Osteoblast (primary cell): ENCODE measurements at places on chromosomes 16 and 17. TPM values are rescaled to one million over a fixed set of nuclear protein-coding genes. Genes with fewer than 3 reads are reported as not detected.
A peak's percentile ranks its signal among the peaks of the same experiment; 100 is the strongest.

DNA sequence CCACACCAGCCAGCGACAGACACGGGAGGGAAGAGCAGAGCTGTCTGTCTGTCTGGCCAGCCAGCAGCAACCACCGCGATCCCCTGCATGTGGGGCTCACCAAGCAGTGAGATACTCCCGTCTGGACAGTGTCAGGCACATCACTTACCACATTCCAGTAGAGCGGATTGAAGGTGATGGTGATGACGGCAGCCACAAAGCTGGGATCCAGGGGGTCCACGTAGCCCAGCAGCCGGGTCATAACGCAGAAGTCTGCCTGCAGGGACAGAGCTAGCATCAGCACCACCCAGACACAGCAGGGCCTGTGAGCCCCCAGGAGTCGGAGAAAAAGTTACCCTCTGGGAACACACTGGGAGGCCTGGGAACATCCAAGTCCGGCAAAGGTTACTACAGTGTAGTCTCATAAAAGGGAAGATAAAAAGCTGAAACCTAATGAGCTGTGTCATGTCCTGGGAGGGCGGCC, 14.7 kb downstream of the PEMT start:
- H3K4me1 ChIP-seq: peaks cover 13% of the 10 kb centered on the region
- no peaks in the 10 kb centered on the region for H3K27me3 ChIP-seq

DNA sequence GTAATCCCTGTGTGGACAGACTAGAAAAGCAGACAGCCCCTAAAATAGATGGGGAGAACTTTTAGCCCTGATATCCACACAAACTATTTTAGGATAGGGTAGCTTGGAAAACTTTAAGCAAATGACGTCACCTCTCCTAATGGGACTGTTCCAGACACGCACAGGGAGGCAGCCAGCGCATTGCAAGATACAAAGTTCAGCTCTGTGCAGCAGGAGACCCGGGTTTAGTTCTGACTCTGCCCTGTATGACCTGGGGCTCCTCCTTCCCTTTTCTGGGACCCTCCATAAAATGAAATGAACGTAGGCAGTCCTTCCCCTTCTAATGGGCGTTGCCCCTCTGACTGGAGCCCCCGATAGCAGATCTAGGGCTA, 6.3 kb downstream of the ZNF689 start:
- no peak overlapping the region for H3K4me3 ChIP-seq
- H3K36me3 ChIP-seq: peaks cover 24% of the 10 kb centered on the region
- H3K4me1 ChIP-seq: peaks cover under 1% of the 10 kb centered on the region
- H3K27ac ChIP-seq: no peak overlapping the region

GRCh38 chr16:10339777-10340732, 45.8 kb upstream of the ATF7IP2 start:
- H3K27me3 ChIP-seq: no peaks in the 10 kb centered on the region
- no peak for DNase-seq
- H3K4me3 ChIP-seq: no peak overlapping the region
- H3K27ac ChIP-seq: no peak overlapping the region
- H3K4me1 ChIP-seq: peaks cover 10% of the 10 kb centered on the region
- H3K36me3 ChIP-seq: no peaks in the 10 kb centered on the region

DNA sequence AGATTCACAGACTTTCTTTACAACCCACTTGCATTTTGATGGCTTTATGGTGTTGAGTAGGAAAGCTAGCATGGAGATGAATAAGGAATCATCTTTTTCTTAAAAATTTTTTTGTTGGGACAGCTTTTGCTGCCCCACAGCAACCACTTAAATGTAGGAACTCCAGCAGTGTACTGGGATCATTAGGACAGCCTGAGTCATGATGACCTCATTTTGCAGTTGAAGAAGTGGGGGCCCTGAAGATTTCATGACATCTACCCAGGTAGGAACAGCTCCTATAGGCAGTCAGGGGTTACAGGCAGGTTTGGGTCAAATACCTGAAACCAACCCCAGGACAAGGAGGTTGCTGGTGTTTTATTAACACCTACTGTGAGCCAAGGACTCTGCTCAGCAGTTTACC, 2.1 kb downstream of the METTL22 start:
- H3K27me3 ChIP-seq: no peaks in the 10 kb centered on the region
- no peak overlapping the region for H3K4me3 ChIP-seq
- H3K27ac ChIP-seq: peak overlapping the region; percentile 53

- no peak overlapping the region for H3K27ac ChIP-seq
- H3K4me1 ChIP-seq: peaks cover 6% of the 10 kb centered on the region
- no peak for DNase-seq
- H3K27me3 ChIP-seq: no peaks in the 10 kb centered on the region
- peaks cover 70% of the 10 kb centered on the region for H3K36me3 ChIP-seq
These were observed 8.6 kb downstream of the ZNHIT3 start for GRCh38 chr17:36495076-36495578.

GRCh38 chr17:13024526-13025257, 6.9 kb upstream of the ELAC2 start:
- H3K4me1 ChIP-seq: no peaks in the 10 kb centered on the region
- H3K27ac ChIP-seq: no peak overlapping the region
- peak overlapping the region; percentile 24 for H3K4me3 ChIP-seq
- H3K36me3 ChIP-seq: no peaks in the 10 kb centered on the region
- H3K27me3 ChIP-seq: no peaks in the 10 kb centered on the region

DNA sequence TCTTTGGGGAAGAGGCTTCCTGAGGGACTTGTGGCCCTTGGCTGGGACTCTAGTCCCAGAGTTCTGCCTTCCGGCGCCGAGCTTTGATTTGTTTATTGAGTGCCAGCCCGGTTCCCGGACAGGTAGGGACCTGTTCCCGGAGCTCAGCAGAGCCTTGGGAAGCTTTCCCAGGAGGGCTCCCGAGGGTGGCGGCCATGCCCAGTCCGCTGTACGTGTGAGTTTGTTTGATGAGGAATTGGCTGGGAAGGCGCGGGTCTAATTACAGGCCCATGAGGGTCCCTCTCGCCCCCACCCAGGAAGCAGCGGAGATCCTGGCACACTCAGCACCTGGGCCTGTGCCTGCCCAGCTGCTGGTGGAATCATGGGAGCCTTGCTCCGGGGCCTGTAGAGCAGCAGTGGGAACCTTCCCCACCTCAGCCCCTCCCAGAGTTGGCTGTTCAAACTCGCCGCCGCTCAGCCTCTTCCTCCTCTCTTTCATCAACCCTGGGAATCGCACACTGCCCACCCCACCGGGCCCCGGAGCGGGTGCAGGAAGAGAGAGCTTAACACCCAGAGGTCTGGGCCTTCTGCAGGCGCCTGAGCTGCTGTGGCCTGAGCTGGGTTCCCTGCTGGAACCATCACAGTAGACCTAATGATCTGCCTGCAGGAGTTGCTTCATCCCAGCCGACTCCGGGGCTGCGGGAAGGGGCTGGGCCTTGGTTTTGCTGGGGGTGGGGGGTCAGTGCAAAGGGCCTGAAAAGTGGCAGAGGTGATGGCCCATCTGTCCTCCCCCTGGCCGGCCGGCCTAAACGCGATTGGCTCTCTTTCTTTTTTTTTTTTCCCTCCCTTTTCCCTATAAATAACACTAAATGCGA, 313.7 kb downstream of the SEC14L1 start:
- H3K36me3 ChIP-seq: peaks cover 5% of the 10 kb centered on the region
- no peaks in the 10 kb centered on the region for H3K27me3 ChIP-seq
- DNase-seq: peak; percentile 62
- peaks cover 60% of the 10 kb centered on the region for H3K4me1 ChIP-seq
- peak overlapping the region; percentile 92 for H3K27ac ChIP-seq

DNA sequence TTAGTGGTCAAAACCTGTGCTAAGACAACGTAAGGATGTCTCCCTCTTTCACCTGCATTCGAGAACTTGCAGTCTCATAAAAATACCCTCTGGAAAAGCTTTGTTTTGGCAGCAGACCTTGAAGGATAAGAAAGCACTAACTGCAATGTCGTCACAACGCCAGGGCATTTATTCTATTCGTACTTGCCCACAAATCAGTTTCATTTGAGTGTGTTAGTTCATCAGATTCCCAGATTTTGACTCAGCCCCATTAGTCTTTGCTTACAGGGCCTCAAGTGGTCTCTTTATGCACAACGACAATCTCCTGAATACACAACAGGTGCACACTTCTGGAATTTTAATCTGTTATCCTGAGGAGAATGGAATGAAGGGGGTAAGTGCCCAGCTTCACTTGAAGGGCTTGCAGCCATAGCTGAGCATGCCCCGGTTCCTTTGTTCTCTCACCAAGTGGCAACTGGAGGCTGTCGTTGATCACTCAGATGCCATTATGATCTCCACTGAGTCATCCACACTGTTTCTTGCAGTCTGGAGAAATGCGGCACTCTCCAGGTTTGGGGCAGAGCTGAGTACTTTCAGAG, 58.8 kb downstream of the CLEC19A start:
- H3K27ac ChIP-seq: no peak overlapping the region
- H3K4me1 ChIP-seq: no peaks in the 10 kb centered on the region
- no peak overlapping the region for H3K4me3 ChIP-seq
- DNase-seq: no peak
- no peaks in the 10 kb centered on the region for H3K36me3 ChIP-seq

GRCh38 chr17:74807925-74808324, 31.8 kb upstream of the NAT9 start:
- no peak for DNase-seq
- H3K27ac ChIP-seq: no peak overlapping the region
- H3K4me1 ChIP-seq: no peaks in the 10 kb centered on the region

DNA sequence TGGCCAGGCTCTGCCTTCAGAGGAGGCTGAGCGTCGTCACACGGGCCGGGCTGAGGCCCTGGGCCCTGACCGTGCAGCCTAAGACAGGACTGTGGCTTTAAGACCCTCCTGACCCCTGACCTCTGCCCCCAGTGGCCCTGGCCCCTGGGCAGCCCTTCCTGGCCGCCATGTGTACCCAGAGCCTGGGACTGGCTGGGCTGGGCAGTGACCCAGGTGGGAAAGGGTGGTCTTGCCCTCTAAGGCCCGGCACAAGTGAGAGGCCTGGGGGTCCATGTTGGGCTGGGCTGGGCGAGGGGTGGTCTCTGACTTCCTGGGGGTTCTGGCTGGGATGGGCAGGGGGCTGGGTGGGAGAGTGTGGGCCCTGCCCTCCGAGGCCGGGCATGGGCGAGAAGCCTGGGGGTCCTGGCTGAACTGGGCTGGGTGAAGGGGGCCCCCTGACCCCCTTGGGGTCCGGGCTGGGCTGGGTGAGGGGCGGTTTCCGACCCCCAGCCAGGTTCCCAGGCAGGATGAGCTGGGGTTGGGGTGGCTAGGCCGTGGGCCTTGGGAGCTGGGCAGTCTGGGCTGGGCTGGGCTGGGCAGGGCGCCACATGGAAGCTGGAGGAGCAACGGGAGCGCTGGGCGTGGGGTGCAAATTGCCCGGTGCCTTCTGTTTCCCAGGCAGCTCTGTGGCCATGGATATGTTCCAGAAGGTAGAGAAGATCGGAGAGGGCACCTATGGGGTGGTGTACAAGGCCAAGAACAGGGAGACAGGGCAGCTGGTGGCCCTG, at the start of gene CDK3:
Gene CDK3, plus strand, starts transcription at position 101 of the 767 bp plus-strand sequence. Its CDS starts 571 bp downstream, at position 672.
- H3K36me3 ChIP-seq: no peaks in the 10 kb centered on the region
- peaks cover 11% of the 10 kb centered on the region for H3K4me1 ChIP-seq
- no peak within 1 kb of the TSS for H3K27ac ChIP-seq
- peak; percentile 74 for DNase-seq

- H3K4me3 ChIP-seq: peak within 1 kb of the TSS; percentile 100
- peak within 1 kb of the TSS; percentile 77 for H3K27ac ChIP-seq
- peaks cover 20% of the 10 kb centered on the region for H3K36me3 ChIP-seq
- no peaks in the 10 kb centered on the region for H3K27me3 ChIP-seq
- DNase-seq: peak; percentile 99
- peaks cover 27% of the 10 kb centered on the region for H3K4me1 ChIP-seq
These were observed at the start of gene VAT1 for GRCh38 chr17:43021741-43022512. VAT1 (minus strand) TSS chr17:43022385; CDS start chr17:43022322, 63 bp downstream.

DNA sequence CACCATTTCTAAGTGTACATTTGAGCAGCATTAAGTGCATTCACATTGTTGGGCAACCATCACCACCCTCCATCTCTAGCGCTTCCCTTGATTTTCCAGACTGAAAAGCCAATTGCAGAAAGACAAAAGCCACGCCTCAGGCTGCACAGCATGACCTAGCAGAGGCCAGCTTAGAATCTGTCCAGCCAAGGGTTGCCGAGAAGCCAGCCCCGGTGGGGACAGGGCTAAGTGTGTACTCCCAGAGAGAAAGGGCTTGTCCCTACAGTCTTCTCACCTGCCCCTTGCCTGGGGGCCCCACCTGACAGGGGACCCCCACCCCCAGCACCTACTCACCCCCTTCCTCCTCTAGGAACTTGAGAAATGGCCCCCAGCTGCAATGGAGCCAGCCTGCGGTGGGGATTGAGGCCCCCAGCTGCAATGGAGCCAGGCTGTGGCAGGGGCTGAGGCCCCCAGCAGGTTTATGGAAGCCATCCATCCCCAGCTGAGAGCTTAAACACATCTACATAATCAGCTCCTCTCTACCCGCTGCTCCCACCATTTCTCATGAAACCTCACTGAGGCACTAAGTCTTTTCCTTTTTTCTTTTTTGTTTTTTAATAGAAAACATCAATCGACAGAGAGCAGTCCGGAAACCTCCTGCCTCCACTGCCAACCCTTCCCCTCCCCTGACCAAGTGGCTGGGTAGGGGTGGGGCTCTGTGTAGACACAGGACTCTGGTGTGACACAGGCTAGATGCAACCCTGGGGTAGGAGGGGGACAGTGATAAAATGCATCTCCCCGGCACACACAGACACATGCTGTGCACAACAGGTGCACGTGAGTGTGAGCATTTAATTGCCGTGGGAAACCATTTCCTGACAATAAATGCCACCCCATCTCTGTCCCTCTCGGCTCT, 77.9 kb downstream of the CCT6B start:
- no peak overlapping the region for H3K27ac ChIP-seq
- no peaks in the 10 kb centered on the region for H3K27me3 ChIP-seq
- no peak overlapping the region for H3K4me3 ChIP-seq
- H3K36me3 ChIP-seq: no peaks in the 10 kb centered on the region

DNA sequence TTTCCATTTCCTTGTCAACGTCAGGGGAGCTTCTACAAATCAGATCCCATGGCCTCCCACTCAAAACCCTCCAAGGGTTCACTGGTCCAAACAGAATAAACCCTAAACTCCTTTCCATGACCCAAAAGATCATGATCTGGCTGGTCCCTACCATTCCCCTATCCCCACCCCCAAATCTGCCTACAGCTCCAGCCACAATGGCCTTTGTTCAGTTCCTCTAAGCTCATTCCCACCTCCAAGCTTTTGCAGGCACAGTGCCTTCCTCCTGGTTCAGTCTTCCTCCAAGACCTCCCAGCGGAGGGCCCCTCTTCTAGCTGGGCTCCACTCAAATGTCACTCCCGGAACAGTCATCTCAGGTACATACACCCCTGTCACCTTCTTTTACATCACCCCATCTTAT, 2.0 kb downstream of the GPRC5B start:
- H3K4me3 ChIP-seq: no peak overlapping the region
- DNase-seq: no peak
- no peak overlapping the region for H3K27ac ChIP-seq
- peaks cover 39% of the 10 kb centered on the region for H3K27me3 ChIP-seq

The NAT9 gene
- 33.0 and 35.1 TPM in 2 replicates for total RNA-seq

The GUCY2D gene
- total RNA-seq: not detected in 2 replicates

The SNN gene
- total RNA-seq: 13.0 and 13.8 TPM in 2 replicates

The RAB40B gene
- 8.3 and 9.1 TPM in 2 replicates for total RNA-seq

The TMEM231 gene
- total RNA-seq: 17.0 and 22.4 TPM in 2 replicates

The PMP22 gene
- total RNA-seq: 151 and 163 TPM in 2 replicates

The SMG1 gene
- 99.6 and 101 TPM in 2 replicates for total RNA-seq
